ENCODE measurements at places on chromosomes 3 and 15.

DNA sequence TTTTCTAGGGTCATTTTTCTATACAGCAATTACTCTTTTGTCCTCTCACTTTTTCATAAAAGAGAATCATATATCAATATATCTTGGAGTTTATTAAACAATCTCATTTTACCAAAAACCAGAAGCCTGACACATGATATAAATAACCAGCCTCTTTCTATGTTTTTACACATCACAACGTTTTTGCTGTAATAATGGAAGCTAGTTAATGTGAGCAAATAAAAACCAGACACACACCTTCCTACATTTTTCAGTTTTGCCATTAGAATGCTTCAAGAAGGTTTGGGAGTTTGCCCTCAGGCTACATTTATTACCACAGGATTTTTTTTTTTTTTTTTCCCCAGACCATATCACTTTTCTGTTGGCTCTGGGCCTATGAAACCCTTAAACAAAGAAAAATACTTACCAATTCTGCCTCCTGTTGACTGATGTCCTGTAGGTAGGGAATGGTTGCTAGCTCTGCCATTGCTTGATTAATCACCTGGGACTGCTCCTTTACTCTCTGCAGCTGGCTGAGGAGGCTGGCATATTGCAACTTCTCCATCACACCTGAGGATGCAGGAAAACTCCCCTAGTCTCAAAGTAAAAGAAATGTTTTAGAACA lies 165.5 kb downstream of the ECT2 start:
- DNase-seq = no peak

- DNase-seq = no peak
These were observed 36.9 kb downstream of the MRPS11 start for GRCh38 chr15:88504445-88504844.

DNA sequence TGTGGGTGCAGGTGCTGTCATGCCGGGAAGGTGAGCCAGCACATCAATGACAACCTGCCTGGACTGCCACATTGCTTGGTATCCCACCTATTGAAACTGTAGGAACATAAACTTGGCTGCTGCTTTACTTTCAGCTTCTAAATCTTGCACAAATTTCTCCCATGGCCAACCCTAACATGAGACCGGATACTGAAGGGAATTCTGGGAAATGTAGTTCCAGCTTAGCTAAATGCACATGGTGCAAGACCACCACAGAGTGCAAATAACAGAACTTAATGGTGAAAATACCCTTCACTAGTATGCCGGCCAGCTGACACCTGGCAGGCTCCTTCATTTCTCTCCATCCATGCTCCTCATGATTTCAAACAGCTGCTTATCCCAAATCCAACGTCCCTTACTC lies 247.4 kb downstream of the ARRDC4 start:
- DNase-seq = no peak

DNA sequence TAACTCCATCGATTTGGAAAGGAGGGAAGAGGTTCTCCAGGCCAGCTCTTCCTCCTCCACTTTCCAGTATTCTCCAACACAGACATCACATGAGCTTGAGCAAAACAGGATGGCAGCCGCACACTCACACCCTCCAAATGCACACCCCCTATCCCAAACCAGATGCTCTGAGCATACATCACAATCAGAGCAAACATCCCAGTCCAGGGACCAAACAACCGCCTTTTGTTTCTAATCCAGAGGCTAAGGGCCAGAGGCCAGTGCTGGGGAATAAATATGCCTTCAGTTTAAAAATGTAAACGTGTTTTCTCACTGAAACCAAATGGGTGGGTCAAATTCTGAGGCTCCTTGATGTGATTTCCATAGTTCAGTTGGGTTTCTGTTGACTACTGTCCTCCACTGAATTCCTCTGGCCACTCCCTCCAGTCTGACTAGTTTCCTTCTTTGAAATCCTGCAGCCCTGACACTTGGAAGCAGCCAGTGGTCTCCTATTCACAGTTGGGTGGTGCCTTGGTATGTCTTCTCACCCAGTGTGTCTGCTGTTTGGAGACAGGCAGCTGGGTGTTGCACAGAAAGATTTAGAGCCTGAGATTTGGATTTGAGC lies 19.2 kb upstream of the MFGE8 start:
- no peak for DNase-seq
